Liver (tissue), 10 donors: ENCODE measurements at places on chromosomes 7 and 10.

GRCh38 chr10:42959833-42960232 lies 117.0 kb upstream of the RET start:
- no peak overlapping the region for H3K27ac ChIP-seq
- no peaks in the 10 kb centered on the region for H3K27me3 ChIP-seq
- H3K4me3 ChIP-seq: no peak overlapping the region
- H3K36me3 ChIP-seq: no peaks in the 10 kb centered on the region

DNA sequence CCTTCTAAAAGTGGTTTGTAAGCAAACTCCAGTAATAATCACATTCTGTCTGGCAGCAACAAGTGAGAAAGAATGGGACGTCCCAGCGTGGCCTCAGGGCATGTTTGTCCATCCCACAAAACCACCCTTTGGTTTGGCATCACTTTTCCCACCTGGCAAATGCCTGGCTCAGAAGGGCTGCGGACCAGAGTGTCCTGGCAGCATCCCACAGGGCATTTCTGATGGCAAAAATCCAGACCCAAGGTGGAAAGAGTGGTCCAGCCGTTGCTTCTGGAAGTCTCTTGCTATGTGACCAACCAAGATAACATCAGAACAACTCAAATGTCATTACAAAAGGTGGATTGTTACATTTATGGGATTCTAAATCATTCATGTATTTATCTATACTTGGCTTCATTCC lies 174.4 kb downstream of the CREB5 start:
- H3K4me1 ChIP-seq: no peaks in the 10 kb centered on the region
- no peak for DNase-seq
- no peak overlapping the region for H3K4me3 ChIP-seq
- H3K27me3 ChIP-seq: peaks cover 20% of the 10 kb centered on the region
- no peaks in the 10 kb centered on the region for H3K36me3 ChIP-seq
- H3K27ac ChIP-seq: no peak overlapping the region

DNA sequence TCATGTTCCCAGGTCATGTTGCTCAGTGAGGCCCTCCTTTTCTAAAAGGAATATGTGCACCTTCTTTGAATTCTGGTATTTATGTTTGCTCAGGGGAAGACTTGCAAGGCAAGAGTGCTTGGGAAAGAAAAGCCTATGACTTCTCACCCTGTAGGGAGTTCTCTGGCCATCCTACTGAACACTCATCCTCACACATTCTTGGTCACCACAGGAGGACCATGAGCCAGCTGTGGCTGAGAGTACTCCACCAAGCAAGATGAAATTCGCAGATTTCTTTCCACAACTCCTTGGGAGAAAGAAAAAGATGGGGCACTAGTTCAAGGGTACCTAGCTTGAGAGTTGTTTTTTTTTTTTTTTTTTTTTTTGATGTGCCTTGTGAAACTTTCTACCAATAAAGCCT lies 179.6 kb downstream of the FZD1 start:
- no peaks in the 10 kb centered on the region for H3K4me1 ChIP-seq
- DNase-seq: no peak
- H3K4me3 ChIP-seq: no peak overlapping the region
- H3K27me3 ChIP-seq: no peaks in the 10 kb centered on the region

DNA sequence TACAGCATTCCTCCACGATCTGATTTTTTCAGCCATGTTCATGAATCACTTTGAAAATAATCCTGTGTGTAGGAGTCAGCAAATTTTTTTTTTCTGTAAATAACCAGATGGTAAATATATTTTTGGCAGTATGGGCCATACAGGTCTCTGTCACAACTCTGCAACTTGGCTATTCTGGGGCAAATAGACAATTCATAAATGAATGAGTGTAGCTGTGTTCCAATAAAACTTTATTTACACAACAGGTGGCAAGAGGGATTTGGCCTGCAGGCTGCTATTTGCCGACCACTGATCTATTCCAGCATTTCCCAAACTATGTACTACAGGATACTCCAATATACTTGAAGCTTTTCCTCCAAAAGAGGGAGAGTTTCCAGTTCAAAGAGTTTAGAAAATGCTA lies 78.7 kb upstream of the SVIL start:
- no peak overlapping the region for H3K4me3 ChIP-seq
- H3K4me1 ChIP-seq: no peaks in the 10 kb centered on the region
- no peaks in the 10 kb centered on the region for H3K27me3 ChIP-seq
- H3K36me3 ChIP-seq: no peaks in the 10 kb centered on the region
- no peak overlapping the region for H3K27ac ChIP-seq

- peaks cover 32% of the 10 kb centered on the region for H3K4me1 ChIP-seq
- H3K36me3 ChIP-seq: no peaks in the 10 kb centered on the region
- peak overlapping the region; percentile 15 for H3K27ac ChIP-seq
- H3K4me3 ChIP-seq: no peak overlapping the region
Measured at GRCh38 chr7:155269766-155270585, 27.7 kb upstream of the INSIG1 start.

DNA sequence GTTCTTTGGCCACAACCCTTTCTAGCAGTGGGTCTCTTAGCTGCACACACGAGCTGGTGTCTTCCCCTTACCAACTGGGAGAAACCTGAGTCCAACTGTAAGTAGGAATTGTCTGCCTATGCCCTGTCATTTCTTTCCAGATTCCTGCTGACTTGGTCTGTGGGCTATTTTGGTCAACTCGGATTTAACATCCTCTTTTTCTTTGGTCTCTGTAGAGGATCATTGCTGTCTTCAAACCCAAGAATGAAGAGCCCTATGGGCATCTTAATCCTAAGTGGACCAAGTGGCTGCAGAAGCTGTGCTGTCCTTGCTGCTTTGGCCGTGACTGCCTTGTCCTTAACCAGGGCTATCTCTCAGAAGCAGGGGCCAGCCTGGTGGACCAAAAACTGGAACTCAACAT lies 10.3 kb downstream of the PI4K2A start:
- H3K27me3 ChIP-seq: no peaks in the 10 kb centered on the region
- H3K4me3 ChIP-seq: no peak overlapping the region
- DNase-seq: no peak
- H3K36me3 ChIP-seq: peaks cover 6% of the 10 kb centered on the region
- H3K27ac ChIP-seq: no peak overlapping the region

DNA sequence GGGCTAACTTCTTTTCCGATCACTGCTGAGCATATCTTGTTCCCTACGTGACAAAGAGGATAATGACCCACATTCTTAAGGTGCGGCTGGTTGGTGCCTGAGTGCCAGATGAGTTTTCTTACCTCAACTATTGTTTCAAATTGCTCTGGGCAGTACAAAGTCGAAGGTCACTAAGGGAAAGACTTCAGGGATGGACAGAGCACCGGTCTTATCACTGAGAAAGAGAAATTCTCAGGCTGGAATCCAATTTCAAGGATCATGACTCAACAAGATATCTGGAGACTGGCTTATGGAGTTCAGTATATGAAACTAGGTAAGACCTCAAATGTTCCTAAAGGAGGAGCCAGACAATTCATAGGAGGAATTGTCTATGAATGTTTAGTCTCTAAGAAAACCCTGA lies 780.3 kb downstream of the SUGCT start:
- H3K4me1 ChIP-seq: no peaks in the 10 kb centered on the region
- no peaks in the 10 kb centered on the region for H3K27me3 ChIP-seq
- no peak for DNase-seq
- H3K36me3 ChIP-seq: no peaks in the 10 kb centered on the region
- no peak overlapping the region for H3K4me3 ChIP-seq

DNA sequence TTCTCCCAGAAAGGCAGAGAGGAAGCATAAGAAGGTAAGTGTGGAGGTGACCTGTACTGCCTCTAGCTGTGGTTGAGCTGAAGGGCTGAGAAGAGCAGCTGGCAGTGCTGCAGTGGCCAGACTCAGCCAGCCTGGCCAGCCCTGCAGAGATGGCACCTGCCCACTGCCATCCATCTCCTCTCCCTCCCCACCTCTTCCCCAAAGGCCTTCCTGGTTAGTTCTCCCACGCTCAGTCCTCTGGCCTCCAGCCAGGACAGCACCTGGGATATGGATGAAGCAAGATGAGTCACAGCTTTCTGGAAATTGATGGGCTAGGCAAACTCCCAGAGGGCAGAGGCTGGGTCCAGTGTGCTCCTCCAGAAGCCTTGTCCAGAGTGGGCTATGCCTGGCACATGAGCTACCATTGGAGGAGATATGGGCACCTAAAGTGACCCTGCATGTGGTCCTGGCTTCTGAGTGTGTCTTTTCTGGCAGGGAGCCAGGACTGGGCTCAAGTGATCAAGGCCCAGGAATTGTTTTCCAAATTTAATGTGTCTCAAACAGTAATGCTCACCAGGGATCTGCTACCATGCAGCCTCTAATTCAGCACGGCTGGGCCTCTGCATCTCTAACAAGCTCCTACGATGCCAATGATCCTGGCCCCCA lies 81.0 kb upstream of the CACUL1 start:
- DNase-seq: no peak
- H3K4me1 ChIP-seq: peaks cover 4% of the 10 kb centered on the region
- H3K36me3 ChIP-seq: no peaks in the 10 kb centered on the region
- H3K27ac ChIP-seq: no peak overlapping the region
- H3K4me3 ChIP-seq: no peak overlapping the region
- H3K27me3 ChIP-seq: no peaks in the 10 kb centered on the region

GRCh38 chr7:44520574-44520973 lies 20.6 kb downstream of the NPC1L1 start:
- no peak for DNase-seq
- H3K27ac ChIP-seq: no peak overlapping the region
- H3K36me3 ChIP-seq: peaks cover 35% of the 10 kb centered on the region
- H3K27me3 ChIP-seq: no peaks in the 10 kb centered on the region

DNA sequence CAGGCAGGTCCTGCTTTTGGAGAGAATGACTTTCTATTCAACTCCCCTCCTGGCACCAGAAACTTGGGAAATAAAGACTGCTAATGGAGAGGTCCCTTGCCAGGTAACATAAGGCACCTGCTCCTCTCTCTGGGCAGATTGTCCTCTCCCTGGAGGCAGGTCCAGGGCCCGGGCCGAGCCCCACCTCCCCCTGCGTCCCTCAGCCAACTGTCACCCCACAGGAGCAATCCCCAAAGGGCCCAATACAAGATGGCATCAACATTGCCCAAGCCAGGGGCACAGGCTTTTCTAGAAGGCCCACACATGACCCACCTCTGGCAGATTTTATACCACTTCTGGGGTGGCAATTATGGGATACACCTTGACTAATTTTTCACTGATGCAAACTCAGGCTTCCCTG lies 145.2 kb downstream of the HERPUD2 start:
- H3K27ac ChIP-seq: no peak overlapping the region
- DNase-seq: no peak
- no peaks in the 10 kb centered on the region for H3K4me1 ChIP-seq
- H3K36me3 ChIP-seq: no peaks in the 10 kb centered on the region
- H3K27me3 ChIP-seq: no peaks in the 10 kb centered on the region
- no peak overlapping the region for H3K4me3 ChIP-seq

GRCh38 chr7:156386097-156386496 lies 254.5 kb upstream of the RNF32 start:
- H3K27me3 ChIP-seq: no peaks in the 10 kb centered on the region
- DNase-seq: no peak
- no peaks in the 10 kb centered on the region for H3K36me3 ChIP-seq
- H3K4me3 ChIP-seq: no peak overlapping the region

DNA sequence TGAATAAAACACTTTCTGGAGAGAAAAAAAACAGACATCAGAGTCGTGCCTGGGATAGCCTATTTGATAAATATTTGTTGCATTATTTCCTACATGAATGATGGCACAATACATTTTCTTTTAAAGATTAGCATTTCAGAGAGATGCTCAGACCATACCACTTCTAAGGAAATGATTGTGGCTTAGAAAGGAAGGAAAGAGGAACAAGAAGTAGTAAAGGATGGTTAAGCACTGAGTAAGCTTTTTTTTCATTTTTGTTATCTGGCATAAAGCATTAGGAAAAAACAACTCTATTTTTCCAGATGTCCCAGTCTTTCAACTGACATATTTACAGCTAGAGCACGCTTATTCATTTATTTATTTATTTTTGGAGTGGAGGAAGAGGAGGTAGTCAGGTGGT lies 258.8 kb upstream of the TEX47 start:
- no peak for DNase-seq
- H3K27me3 ChIP-seq: no peaks in the 10 kb centered on the region
- H3K36me3 ChIP-seq: no peaks in the 10 kb centered on the region
- H3K4me1 ChIP-seq: no peaks in the 10 kb centered on the region

DNA sequence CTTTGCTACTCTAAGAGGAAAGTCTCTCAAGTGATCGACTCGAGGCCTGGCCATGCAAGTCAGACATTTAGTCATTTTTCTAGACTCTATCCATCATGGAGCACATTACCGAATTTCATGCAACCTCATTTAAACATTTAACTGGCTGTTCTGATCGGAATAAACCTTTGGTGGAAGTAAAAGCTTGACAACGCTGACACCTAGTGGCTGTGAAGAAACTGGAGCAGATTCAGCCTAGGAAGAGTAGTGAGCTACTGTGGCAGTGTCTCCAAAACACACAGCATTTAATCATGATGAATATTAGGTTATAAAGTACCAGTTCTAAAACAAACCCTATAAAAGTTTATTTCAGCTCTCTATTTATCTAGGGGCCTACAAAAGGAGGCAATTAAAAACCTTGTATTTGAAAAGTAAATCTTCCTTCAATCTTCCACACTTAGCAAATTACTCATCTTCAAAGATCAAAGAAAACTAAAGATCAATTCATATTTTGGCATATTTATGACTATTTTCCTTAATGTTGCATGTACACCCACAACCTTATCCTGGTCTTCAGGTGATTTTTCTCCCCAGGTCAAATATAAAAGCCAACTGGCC lies 175.0 kb downstream of the CTNNA3 start:
- H3K4me1 ChIP-seq: no peaks in the 10 kb centered on the region
- no peaks in the 10 kb centered on the region for H3K36me3 ChIP-seq
- DNase-seq: peak; percentile 34
- no peak overlapping the region for H3K4me3 ChIP-seq
- no peak overlapping the region for H3K27ac ChIP-seq

GRCh38 chr10:79208251-79208983 lies 138.9 kb upstream of the PPIF start:
- no peak overlapping the region for H3K27ac ChIP-seq
- no peak for DNase-seq
- no peaks in the 10 kb centered on the region for H3K27me3 ChIP-seq
- H3K36me3 ChIP-seq: peaks cover 14% of the 10 kb centered on the region

GRCh38 chr7:66348959-66349358 lies 143.8 kb downstream of the TPST1 start:
- no peak overlapping the region for H3K27ac ChIP-seq
- no peaks in the 10 kb centered on the region for H3K27me3 ChIP-seq
- no peaks in the 10 kb centered on the region for H3K36me3 ChIP-seq

DNA sequence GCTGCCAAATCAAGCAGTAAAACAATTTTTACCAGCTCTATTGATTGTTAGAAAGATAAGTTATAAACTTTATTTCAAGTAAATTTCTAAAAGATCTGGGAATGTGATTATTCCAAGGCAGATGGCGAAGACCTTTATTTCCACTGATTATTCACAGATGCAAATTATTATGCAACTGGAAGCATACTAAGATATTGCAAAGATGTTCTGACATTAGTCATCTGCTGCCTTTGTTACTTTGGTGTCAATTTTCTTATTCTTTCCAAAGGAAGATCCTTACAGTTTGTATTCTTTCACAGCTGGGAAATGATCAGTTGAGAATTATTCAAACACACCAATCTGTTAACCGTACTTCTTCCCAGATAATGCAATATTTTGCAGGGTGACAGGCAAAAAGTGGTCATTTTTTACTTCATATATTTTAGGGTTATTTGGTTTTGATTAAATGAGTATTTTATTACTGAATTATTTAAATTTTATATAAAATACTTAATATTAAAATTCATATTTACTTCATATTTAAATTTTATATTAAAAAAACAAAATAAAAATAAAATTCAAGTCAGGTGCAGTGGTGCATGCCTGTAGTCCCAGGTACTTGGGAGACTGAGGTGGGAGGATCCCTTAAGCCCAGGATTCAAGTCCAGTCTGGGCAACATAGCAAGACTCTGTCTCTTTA lies 171.3 kb downstream of the FZD1 start:
- no peaks in the 10 kb centered on the region for H3K4me1 ChIP-seq
- H3K36me3 ChIP-seq: no peaks in the 10 kb centered on the region
- no peak for DNase-seq
- no peak overlapping the region for H3K27ac ChIP-seq
